ENCODE measurements at places on chromosomes 1 and 21. TPM values are rescaled to one million over a fixed set of nuclear protein-coding genes. Genes with fewer than 3 reads are reported as not detected.

The ANKRD34A gene
- total RNA-seq = 2.0 TPM

DNA sequence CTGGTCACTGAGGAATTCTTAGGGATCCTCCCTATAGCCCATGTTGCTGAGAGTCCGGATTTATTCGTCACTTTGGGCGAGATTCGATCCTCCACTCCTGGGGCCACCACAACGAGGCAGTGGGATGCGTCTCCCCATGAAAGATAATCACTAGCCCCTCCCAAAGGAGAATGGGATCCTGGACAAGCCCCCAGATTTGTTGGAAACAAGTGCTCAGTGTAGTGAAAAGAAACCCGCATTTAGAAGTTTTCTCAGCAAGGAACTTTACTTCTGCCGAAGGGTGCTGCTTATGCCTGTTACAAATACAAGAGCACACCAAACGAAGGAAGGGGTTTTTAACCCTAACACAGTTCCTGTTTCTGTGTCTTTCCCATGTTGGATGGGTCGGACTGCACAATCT is 83.3 kb downstream of the ZFYVE9 start:
- no peak overlapping the region for H3K27ac ChIP-seq
- peaks cover 7% of the 10 kb centered on the region for H3K36me3 ChIP-seq
- H3K4me1 ChIP-seq = no peaks in the 10 kb centered on the region
- DNase-seq = no peak

- H3K4me1 ChIP-seq = peaks cover 43% of the 10 kb centered on the region
- no peak for DNase-seq
- H3K27me3 ChIP-seq = no peaks in the 10 kb centered on the region
These were observed 8.5 kb downstream of the DIO1 start for GRCh38 chr1:53902235-53903138.

- H3K27me3 ChIP-seq = no peaks in the 10 kb centered on the region
- H3K27ac ChIP-seq = no peak overlapping the region
- DNase-seq = no peak
These were observed 231.3 kb upstream of the VAMP3 start for GRCh38 chr1:7539769-7540175.

The ETV3L gene
- total RNA-seq = not detected

DNA sequence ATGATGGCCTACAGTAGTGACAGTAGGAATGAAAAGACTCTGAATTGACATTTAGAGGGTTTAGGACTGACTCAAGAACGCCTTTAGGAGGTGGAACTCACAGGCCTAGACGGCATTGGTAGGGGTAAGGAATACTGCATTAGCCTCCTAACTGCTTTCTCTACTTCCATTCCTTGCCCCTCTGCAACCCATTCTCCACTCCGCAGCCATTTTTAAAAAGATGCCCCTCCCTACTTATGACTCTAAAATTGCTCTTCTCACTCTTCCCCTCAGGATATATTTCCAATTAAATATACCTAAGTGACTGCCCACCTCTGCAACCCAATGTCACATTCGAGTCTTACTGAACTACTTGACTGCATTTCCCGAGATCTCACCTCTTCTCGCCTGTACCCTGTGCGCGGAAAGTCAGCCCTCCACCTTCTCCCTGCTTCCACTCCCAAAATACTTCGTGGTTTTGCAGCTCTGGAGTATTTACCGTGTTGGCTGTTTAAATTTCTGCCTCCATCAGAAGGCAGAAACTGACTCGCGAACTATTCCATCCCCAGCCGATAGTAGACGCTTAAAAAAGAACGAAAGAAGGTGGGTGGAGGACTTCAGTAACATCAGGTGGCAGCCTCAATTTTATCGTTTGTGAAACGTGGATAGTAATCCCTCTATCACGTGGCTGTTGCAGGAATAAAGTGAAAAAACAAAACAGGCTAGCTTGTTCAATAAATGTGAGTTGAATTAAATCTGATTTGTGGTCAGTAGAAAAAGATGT is 1.1 kb upstream of the YBX1 start:
- no peak for DNase-seq
- peak overlapping the region; percentile 95 for H3K27ac ChIP-seq
- H3K4me3 ChIP-seq = peak overlapping the region; percentile 91

DNA sequence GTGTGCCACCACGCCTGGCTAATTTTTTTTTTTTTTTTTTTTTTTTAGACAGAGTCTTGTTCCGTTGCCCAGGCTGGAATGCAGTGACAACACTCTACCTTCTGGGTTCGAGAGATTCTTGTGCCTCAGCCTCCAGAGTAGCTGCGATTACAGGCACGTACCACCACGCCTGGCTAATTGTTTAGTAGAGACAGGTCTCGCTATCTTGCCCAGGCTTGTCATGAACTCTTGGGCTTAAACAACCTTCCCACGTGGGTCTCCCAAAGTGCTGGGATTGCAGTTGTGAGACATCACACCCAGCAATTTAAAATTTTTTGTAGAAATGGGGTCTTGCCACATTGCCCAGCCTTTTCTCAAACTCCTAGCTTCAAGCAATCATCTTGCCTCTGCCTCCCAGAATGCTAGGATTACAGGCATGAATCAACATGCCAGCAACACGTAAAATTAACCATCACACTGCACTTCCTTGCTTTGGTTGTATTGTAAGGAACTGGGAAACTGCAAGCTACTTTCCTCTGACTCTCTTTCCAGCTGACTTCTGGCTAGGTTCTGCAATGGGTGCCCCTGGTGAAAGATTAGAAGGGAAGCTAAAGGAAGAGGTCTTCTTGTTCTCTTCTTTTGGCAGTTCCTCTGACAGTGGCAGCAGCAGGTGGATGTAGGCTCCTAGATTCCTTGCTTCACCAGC is 13.9 kb upstream of the IL6R start:
- no peaks in the 10 kb centered on the region for H3K4me1 ChIP-seq
- H3K27ac ChIP-seq = no peak overlapping the region
- H3K27me3 ChIP-seq = peaks cover 6% of the 10 kb centered on the region
- H3K4me3 ChIP-seq = no peak overlapping the region
- H3K36me3 ChIP-seq = peaks cover 2% of the 10 kb centered on the region
- DNase-seq = no peak

The INSRR gene
- not detected for total RNA-seq

GRCh38 chr1:18004278-18004677 is 103.3 kb upstream of the IGSF21 start:
- H3K27me3 ChIP-seq = peaks cover 26% of the 10 kb centered on the region
- peak; percentile 5 for DNase-seq
- no peaks in the 10 kb centered on the region for H3K36me3 ChIP-seq
- no peaks in the 10 kb centered on the region for H3K4me1 ChIP-seq
- no peak overlapping the region for H3K4me3 ChIP-seq
- no peak overlapping the region for H3K27ac ChIP-seq

DNA sequence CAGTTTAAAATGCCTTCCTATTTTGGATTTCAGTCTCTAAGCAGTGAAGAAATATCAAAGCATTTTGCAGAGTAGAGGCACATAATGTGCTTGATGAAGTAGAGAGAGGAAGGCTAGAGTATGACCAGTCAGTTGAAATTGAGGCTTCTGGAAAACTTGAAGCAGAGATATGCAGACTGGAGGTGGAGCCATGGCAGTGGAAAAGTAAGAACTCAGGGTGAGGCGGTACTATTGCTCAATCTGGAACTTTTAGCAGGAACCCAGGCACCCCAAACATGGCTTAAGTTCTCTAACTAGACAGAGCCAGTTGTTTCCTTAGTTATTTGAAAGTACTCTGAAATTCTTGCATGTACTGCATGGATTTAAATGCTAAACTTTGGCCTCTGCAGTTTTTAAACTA is 288.6 kb downstream of the HHAT start:
- H3K4me1 ChIP-seq = no peaks in the 10 kb centered on the region
- no peak for DNase-seq

- peak overlapping the region; percentile 82 for H3K27ac ChIP-seq
- no peak for DNase-seq
- H3K4me1 ChIP-seq = peaks cover 64% of the 10 kb centered on the region
- no peaks in the 10 kb centered on the region for H3K27me3 ChIP-seq
- H3K4me3 ChIP-seq = no peak overlapping the region
- H3K36me3 ChIP-seq = no peaks in the 10 kb centered on the region
These were observed 20.8 kb upstream of the MACF1 start for GRCh38 chr1:39183503-39184353.

The DDR2 gene
- 182 TPM for total RNA-seq

The CYB561D1 gene
- total RNA-seq = 10.8 TPM

DNA sequence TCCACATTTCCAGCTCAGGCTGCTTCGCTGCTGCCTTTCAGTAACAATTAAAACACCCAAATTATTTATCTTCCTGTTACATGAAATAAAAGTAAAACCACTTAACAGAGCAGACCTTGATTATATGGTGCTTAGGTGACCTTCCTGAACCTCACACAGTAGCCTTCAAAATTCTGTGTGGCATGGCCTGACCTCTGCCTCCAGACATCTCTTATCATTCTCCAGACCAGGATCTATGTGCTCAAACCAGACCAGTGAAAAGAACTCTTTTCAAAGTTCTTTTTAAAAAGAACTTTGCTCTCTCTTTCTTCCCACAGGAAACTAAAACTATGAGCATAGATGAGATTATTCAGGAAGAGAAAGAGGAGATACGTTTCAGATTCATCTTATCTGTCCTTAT is 37.8 kb downstream of the KIAA0319L start:
- H3K4me1 ChIP-seq = no peaks in the 10 kb centered on the region
- no peaks in the 10 kb centered on the region for H3K27me3 ChIP-seq

- H3K27me3 ChIP-seq = peaks cover 25% of the 10 kb centered on the region
- peaks cover 32% of the 10 kb centered on the region for H3K4me1 ChIP-seq
These were observed 68.0 kb downstream of the PDE9A start for GRCh38 chr21:42721341-42721824.

The HUNK gene
- total RNA-seq = 0.92 TPM

DNA sequence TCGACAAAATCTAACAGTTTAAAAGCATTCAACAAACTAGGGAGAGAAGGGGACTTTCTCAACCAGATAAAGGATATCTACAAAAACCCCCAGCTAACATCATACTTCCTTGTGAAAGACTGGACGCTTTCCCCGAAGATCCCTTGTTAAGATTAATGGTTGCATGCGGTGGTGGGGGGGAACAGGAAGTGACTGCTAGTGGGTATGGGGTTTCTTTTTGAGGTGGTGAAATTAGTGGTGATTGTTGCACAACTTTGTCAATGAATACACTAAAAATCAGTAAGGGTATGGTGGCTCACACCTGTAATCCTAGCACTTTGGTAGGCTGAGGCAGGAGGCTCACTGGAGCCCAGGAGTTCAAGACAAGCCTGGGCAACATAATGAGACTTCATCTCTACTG is 26.9 kb upstream of the EYA3 start:
- no peaks in the 10 kb centered on the region for H3K36me3 ChIP-seq
- DNase-seq = no peak
- H3K27me3 ChIP-seq = no peaks in the 10 kb centered on the region
- H3K4me3 ChIP-seq = no peak overlapping the region

DNA sequence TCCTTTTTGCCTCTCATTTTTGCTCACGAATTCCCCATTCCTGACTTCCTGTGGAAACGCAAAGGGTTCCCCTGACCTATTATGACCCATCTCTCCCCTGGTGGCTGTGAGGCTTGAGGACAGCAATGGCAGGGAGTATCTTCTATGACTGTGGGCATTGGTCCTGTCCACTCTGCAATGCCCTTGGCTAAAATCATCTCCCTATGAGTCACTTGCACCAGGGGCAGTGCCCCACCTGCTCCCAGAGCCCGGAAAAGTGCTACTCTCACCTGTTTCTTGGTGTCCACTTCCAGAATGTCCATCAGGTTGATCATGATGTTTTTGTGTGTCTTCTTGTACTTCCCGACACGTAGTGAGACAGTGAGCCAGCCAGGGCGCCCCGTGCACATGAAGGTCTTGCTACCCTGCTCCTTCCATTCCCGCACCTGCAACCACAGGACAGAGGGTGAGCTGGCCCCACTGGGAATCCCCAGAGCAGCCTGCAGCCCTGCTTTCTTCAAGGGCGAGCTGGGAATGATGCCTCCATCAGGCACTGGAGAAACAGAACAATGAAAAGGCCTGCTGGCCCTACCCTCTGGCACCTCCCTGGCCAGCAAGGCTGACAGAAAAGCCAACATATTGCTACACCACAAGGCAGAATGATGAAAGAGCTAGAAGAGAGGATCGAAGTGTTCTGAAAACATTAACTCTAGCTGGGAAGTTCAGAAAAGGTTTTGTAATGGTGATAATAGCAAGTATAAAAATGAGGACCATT is 3.5 kb downstream of the DHCR24 start:
- H3K4me1 ChIP-seq = peaks cover 54% of the 10 kb centered on the region
- DNase-seq = no peak
- H3K27me3 ChIP-seq = no peaks in the 10 kb centered on the region
- H3K27ac ChIP-seq = peak overlapping the region; percentile 53
- H3K4me3 ChIP-seq = no peak overlapping the region

- no peak overlapping the region for H3K27ac ChIP-seq
- H3K4me1 ChIP-seq = peaks cover 5% of the 10 kb centered on the region
- no peak overlapping the region for H3K4me3 ChIP-seq
- H3K36me3 ChIP-seq = no peaks in the 10 kb centered on the region
These were observed 174.3 kb downstream of the TGFBR3 start for GRCh38 chr1:91711504-91712247.

The RAD54L gene
- total RNA-seq = 9.9 TPM

- H3K4me1 ChIP-seq = no peaks in the 10 kb centered on the region
These were observed 282.8 kb upstream of the PKN2 start for GRCh38 chr1:88401313-88401712.

The XCL1 gene
- total RNA-seq = 0.25 TPM

DNA sequence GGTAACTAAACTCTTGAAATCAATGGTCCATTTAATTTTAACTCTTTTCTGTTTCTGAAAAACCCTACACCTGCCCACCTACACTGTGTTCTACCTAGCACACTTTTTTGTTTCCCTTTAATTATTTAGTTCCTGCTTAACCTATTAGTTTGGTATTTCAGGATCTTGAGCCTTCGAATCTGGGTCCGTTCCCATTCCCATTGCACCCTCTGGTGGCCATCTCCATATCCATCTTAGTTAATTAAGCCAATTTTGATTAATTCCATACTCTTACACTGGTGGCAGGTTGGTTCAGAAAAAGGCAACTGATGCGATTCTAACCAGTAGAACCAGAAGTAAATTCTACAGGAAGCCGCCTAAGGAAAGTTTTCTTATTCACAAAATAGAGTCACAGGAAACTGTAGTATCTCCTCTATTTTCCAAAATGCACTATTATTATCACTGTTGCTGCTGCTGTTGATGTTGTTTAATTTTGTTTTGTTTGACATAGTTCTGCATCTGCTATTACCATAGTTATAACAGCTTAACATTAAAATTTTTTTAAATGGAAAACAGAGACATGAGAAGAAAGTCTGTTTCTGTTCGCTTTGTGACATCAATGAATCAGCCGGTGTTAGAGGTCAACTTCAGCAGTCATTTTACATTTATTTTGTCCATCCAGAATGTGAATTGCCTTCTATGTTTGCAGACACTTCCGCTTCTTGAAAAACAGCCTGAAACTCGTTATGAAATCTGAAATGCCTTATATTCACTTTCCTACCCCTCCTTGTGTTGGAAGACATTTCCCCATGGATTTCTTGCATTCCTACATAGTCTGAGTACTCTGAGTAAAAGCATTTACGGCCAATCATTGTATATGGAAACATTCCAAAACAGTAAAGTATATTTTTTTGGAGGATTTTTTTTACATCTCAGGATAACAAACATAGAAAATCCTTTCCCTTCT is 115.5 kb upstream of the NCAM2 start:
- no peaks in the 10 kb centered on the region for H3K36me3 ChIP-seq
- no peaks in the 10 kb centered on the region for H3K27me3 ChIP-seq
- H3K27ac ChIP-seq = peak overlapping the region; percentile 81
- DNase-seq = no peak
- peaks cover 22% of the 10 kb centered on the region for H3K4me1 ChIP-seq
- H3K4me3 ChIP-seq = peak overlapping the region; percentile 51

- H3K4me3 ChIP-seq = no peak overlapping the region
- no peak for DNase-seq
- no peaks in the 10 kb centered on the region for H3K4me1 ChIP-seq
- peaks cover 23% of the 10 kb centered on the region for H3K27me3 ChIP-seq
These were observed 107.1 kb upstream of the PAXBP1 start for GRCh38 chr21:32878661-32879060.

The TDRD5 gene
- not detected for total RNA-seq
